GM13977 (cell line): ENCODE measurements at places on chromosomes 6 and 20.

DNA sequence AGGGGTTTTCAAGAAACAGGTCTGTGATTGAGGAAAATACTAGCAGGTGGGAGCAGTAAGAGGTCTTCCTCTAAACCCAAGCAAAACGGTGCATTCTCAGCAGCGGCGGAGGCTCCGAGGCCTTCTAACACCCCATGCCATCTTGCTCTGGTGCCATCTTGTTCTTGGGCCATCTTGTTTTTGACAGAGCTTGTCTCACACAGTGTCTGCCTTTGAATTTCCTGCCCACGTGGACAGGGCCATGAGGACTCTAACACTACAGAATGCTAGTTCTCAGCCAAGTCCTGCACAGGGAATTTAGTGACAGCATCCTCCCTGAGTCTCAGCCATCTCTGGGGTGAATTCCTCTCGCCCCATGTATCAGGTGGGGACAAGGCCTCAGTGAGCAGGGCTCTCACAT is 76.4 kb downstream of the PSMG4 start:
- DNase-seq = no peak

DNA sequence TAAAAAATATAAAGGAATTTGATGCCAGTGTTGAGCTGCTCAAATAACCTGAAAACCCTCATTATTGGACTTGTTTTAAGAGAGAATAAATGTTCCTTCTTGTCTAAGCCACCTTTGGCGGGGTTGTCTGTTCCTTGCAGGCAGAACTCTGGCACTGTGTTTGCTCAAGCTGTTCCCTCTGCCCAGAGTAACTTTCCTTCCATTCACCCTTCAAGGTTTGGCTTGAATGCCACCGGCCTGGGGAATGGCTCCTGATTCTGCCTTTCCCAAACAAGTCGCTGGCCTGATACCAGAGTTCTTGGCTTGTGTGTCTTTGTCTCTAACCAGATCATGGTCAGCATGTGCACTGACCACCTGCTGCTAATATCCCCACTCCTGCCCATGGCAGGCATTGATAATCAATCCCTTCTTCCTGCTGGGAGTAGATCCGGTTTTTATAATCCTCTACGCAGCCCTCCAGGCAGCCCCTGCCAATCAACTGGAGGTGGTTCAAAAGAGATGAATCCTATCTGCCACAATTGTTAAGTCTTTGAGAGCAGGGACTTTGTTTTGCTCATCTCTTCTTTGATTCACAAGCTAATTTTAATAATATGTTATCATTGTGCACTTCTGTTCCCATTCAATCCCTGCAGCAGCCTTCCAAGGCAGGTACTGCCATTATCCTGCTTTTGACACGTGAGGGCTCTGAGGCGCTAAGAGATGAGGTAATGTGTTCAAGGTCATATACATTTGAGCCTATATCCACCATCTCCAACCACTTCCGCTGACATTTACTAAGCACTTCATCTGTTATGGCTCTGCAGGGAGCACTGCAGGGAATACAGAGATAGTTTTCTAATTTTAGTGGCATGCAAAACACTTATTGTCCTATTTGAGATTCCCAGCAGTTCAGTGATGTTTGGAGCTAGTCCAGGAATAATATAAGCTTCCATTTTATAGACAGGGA is 3.1 kb upstream of the CCM2L start:
- DNase-seq = no peak

DNA sequence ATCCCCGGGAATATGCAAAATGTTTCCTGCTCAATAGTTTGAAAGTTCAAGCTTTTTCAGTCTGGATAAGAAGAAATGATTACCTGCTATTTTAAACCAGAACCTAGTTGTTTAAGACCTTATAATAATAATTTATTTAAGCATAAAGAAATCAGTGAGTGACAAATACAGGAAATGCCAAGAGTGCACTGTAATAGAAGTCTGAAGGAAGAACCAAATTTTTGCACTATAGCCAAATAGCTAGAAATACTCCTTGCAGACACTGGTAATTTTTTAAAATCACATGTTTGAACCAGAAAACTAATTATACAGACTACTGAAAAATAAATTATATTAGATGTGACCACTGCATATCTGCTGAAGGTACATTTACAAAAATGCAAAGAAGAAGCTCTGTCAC is 93.2 kb downstream of the MMS22L start:
- DNase-seq = no peak

DNA sequence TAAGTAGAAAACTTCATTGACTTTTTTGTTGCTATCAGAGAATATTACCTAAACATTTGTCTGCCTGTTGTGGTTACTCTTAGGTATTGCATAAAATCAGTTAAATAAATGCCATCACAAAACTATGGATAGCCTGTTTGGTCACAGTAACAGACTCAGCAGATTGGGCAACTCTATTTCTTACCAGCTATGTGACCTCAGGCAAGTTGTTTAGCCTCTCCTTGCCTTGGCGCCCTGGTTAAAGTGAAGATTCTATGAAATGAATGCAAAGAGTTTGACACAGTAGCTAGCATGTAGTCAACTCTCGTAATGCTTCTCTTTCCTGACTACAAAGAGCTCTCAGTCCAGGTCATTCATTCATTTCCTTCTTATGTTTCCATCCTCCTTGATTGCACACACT is 82.5 kb upstream of the ID4 start:
- DNase-seq = no peak

DNA sequence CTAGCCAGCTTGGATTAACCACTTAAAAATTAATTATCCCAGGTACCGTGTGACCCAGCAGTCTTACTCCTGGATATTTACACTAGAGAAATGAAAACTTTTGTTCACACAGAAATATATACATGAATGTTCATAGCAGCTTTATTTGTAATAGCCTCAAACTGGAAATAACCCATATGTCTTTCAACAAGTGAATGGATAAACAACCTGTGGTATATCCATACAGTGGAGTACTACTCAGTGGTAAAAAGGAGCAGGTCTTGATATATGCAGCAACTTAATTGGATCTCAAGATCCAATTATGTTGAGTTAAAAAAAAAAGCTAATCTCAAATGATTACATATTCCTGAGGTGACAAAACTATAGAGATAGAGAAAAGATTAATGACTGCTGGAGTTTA is 381.4 kb downstream of the CDKAL1 start:
- no peak for DNase-seq

DNA sequence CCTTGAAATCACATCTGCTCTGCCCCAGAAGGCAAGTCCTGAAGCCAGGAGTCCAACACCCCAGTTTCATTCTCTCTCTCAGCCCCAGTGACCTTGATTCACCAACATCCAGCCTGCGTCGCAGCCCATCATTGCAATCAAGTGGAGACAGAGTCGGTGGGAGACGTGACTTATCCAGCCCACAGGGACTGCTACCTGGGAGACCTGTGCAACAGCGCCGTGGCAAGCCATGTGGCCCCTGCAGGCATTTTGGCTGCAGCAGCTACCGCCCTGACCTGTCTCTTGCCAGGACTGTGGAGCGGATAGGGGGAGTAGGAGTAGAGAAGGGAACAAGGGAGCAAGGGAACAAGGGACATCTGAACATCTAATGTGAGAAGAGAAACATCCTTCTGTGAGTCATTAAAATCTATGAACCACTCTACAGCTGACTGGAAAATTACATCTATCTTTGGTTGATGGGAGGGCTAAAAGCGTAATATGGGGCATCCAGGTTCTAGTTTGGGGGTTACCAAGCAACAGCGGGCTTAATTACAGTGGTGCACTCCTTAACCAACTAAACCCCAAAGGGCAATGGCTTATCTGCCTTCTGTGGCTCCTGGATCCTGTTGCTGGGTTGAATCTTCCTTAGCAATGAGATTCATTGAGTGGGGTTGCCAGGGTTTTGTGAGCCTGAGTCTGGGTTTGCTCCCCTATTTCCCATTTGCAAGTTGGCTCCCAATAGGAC is 2.5 kb downstream of the LY6G6D start:
- DNase-seq = no peak

DNA sequence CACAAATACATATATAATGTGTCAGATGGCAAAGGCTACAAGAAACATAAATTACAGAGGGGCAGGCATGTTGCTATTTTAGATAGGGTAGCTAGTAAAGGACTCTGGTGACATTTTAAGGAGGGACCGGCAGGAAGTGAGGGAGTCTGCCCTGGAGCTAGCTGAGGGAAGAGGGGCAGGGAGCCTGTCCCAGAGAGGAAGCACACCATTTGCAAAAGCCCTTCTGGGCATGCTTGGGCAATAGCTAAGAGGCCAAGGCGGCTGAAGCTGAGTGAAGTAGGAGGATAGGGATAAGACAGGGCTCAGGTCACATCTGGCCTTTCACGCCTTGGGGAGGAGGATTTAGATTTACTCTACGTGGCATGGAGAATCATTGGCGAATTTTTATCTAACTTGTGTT is 96.2 kb downstream of the RTN4IP1 start:
- no peak for DNase-seq

- DNase-seq = no peak
These were observed 26.1 kb upstream of the HLA-E start for GRCh38 chr6:30463242-30463641.

- DNase-seq = no peak
These were observed 33.8 kb downstream of the ZNF217 start for GRCh38 chr20:53559816-53560215.

DNA sequence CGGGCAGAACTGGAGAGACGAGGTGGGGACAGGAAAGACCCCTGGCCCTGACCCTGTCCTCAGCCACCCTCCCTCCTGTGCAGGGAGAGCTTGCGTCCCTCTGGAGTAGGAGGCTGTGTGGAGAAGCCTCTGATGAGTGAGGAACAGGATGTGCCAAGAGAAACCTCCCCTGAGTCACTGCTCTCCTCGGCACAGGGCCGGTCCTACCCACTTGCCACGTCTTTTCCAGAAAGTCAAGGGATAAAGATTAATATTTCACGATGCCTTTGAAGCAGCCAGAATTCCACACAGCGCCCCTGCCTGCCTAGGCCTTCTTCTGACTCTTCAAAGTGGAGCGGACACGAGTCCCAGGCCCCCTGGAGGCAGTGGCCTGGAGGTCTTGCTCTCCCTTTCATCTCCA is 34.9 kb upstream of the THBS2 start:
- no peak for DNase-seq

- no peak for DNase-seq
These were observed 15.4 kb upstream of the CDYL start for GRCh38 chr6:4760773-4761172.

DNA sequence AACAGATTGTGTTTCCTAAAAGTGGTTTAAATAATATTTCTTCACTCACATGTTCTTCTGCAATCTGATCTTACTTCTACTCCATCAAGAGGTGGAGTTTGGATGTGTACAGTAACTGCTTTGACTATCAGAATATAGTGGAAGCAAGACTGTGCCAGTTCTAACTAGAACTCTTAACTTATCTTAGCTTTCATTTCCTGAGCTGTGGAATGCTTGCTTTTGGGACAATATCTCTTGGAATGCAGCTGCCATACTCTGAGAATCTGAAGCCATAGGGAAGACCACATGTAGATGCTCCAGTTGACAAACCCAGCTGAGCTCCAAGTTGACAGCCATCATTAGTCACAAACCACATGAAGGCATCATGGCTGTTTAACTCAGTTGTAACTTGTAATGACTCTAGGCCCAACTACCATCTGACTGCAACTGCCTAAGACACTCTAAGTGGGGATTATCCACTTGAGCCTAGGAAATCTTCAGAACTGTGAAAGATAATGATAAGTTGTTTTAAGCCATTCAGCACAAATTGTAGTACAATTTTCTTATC is 40.8 kb upstream of the MAN1A1 start:
- DNase-seq = no peak

DNA sequence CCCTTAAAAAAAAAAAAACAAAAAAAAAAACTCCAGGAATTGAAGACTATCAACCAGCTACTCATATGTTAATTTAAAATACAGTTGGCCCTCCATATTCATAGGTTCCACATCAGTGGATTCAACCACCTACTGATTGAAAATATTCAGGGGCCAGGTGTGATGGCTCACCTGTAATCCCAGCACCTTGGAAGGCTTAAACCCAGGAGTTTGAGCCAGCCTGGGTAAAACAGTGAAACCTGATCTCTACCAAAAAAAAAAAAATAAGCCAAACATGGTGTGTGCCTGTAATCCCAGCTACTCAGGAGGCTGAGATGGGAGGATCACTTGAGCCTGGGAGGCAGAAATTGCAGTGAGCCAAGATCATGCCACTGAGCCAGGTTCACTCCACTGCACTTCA is 72.4 kb upstream of the SMIM8 start:
- DNase-seq = no peak

DNA sequence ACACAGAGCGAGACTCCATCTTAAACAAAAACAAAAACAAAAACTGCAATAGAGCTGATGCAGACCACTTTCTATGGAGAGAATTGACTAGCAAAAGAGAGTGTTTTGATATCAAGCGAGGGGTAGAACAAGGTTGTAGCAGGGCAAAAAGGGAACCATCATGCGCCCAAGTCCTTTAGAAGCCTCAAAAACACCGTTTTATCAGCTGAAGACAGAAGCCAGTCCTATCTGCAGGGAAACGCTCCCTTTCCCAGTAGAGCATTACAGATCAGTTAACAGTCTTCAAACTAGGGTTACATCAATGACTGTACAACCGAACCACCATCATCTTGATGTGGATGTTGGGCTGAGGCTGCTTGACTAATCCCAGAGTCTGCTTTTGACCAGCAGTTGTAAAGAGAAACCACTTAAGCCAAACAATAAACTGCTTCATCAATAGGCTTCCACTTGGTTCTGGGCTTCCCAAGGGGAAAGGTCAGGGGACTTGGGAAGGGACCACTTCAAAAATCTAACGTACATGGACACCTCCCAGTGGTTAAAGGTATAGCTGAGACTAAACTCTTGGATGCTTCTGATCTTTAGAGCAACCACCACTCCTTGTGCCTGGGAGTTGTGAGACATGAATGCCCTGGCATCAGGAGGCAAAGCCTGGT is 59.6 kb upstream of the SPDEF start:
- no peak for DNase-seq

GRCh38 chr6:19032591-19033295 is 645.6 kb downstream of the RNF144B start:
- DNase-seq = no peak

DNA sequence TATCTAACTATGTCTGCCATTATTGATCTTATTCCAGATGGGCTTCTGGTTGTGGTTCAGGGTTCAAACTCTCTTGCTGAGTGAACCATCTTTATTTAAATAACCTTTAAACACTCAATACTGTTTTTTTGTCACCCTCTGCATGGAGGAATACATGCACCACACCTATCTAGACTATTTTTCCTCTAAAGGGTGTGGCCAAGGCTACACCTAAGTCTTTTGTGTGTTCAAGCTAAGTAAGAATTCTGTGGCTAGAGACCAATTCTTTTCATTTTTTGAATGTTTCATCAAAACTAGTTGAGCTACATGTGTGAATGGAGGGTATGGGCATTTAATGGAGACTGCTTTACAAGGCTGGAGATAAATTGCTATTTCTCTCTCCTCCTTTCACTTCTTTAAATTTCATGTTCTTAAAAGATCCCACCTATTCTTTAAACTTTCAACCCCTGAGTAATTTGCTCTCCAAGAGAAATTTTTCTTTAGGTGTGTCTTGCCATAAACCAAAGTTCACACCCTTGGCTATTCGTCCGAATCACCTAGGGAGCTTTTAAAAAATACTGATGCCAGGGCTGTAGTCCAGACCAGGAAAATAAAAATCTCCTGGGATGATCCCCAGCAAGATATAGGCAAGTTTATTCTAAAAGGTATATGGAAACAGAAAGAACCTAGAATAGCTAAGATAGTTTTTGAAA is 24.8 kb upstream of the MBOAT1 start:
- DNase-seq = no peak
